Activated naive CD8-positive, alpha-beta T cell treated with anti-CD3 and anti-CD28 coated beads, Interleukin-2, amount 50 U/mL, for 16 hours (primary cell): ENCODE measurements at places on chromosomes 6 and 20.

- no peak for DNase-seq
These were observed 2.0 kb downstream of the SCRT2 start for GRCh38 chr20:673603-674001.

DNA sequence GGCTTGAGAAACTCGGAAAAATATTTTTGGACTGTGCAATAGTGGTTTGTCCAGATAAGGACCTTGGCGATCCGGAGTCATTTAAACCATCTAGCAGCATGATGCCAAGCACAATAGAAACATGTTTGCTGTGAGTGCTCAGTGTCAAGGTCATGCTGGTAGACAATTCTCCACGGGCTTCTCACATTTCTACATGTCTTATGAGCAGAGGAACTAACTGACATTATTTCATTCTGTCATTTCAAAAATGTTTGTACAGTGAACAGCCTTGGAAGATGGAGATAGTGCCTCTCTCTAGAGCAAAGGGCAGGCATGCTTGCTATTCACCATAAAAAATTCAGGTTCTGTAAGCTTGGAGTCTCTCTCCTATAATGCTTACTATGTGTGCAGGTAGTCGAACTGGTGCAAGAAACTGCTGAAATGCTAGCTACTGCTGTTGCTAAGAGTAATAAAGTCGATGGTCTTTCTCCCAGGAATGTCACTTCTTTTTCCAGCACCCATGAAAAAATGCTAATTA lies 25.4 kb upstream of the CCN2 start:
- DNase-seq, result no peak

DNA sequence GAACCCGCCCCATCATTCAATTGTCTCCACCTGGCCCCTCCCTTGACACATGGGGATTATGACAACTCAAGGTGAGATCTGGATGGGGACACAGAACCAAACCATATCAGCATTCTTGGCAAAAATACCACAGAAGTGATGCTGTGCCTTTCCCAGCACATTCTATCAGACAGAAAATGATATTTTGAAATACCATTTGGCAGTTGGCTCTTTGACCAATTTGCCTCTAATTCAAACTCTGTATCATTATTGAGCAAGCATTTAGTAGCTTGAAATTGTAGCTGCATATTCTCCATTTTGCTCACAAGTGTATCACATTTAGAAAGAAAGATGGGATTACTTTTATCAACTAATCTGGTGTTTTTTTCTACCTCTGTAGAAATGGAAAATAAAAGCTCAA lies 64.0 kb downstream of the PLCB1 start:
- DNase-seq, result no peak

GRCh38 chr6:75932067-75932466 lies 140.4 kb downstream of the IMPG1 start:
- DNase-seq, result no peak

GRCh38 chr20:32518593-32519380 lies 66.3 kb downstream of the NOL4L start:
- no peak for DNase-seq

DNA sequence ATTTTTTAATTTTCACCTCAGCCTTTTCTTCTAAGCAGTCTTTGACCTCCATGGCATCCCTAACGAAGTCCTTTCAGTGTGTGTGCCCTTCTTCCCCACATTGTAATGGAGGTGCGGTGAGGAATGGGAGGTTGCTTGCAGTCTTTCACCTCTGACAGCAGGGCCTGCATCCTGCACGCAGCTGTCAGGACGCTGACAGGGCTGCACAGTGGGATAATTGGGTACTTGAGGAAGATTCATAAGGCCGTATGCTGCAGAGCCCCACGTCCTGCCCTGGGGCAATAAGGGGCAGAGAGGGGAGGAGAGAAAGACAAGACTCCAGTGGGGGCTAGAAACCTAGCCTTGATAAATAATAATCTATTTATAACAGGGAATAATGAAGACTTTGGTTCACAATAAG lies 184.7 kb downstream of the SAMD5 start:
- no peak for DNase-seq

- DNase-seq, result no peak
These were observed 20.0 kb downstream of the RNF144B start for GRCh38 chr6:18406955-18407749.

- DNase-seq, result no peak
These were observed 152.6 kb upstream of the SMLR1 start for GRCh38 chr6:130674604-130675003.

GRCh38 chr6:149094934-149095351 lies 222.6 kb upstream of the TAB2 start:
- no peak for DNase-seq

- no peak for DNase-seq
These were observed 93.6 kb downstream of the STXBP5 start for GRCh38 chr6:147297663-147298316.

DNA sequence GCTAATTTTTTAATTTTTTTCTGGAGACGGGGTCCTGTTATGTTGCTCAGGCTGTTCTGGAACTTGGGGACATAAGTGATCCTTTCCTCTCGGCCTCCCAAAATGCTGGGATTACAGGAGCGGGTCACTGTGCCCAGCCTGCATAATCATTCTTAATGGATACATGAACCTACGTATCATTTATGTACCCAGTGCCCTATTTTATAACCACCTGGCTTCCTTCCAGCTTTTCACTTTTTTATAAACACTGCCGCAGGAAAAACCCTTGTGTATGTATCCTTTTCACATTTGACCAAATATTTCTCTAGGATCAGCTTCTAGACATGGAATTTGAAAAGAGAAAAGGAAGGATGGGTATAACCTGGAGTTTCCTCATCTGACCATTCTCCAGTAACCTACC lies 85.6 kb upstream of the RIN2 start:
- DNase-seq, result no peak

- DNase-seq, result no peak
These were observed 2.4 kb upstream of the MAN1A1 start for GRCh38 chr6:119352001-119352400.

DNA sequence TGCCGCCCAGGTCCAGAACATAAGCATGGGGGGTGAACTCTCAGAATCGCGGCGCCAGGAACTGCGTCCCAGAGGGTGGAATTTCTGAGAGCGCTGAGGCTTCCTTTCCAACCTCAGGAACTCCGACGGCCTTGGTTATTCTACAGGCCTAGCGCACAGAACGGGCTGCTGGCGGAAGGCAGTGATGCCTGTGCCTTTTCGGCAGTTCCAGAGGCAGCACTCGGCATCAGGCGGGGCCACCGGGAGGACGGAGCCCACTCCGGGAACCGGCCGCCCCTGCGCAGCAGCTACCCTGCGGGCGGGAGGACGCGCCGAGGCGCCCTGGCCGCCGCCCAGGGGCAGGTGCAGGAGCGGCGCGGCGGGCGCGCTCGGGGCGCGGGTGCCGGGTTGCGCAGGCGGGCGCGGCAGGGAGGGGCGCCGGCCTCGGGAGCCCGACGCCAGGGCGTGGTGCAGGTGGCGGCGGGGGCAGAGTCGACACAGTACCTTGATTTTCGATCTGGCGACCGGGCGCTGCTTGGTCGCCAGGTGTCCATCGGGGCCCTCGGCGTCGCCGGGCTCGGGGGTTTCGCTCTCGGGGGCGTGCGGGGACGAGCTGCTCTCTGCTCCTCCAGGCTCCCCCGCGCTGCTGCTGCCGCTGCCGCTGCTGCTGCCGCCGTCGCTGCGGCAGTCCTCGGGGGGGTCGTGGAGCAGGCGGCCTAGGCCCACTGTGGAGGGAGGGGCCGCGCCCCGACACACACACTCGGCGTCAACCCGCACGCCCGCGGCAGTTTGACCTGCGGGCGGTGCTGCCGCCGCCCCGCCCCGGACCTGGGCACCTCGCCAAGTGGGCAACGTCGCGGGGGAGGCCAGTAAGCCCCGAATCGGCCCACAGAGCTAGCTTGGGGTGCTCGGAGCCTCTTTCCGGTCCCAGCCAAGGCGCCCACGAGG lies 1.3 kb downstream of the OVOL2 start:
- DNase-seq, result no peak

- no peak for DNase-seq
These were observed 29.4 kb upstream of the CLIC5 start for GRCh38 chr6:46044881-46045617.

- no peak for DNase-seq
These were observed 8.7 kb upstream of the HLA-E start for GRCh38 chr6:30480536-30481156.

DNA sequence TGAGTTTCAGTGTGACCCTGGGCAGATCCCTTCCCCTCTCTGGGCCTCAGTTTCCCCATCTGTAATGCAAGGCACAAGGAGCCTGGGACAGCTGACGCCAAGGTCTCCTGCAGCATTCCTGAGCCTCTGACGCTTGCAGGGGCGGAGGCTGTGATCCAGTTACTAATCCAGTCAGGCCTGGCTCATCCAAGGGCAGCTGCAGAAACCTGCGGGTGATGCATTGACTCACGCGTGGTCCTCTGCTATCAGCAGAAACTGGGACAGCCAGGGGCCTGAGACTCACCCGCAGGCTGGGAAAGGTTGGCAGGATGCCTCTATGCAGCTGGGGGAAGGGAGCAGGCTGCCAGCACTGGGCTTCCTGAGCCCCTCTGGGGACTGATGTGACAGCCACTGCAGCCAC lies 65.0 kb upstream of the SIRPA start:
- DNase-seq, result no peak

- no peak for DNase-seq
These were observed 88.1 kb downstream of the ERMARD start for GRCh38 chr6:169839493-169839892.

- no peak for DNase-seq
These were observed 8.6 kb downstream of the ADTRP start for GRCh38 chr6:11769811-11770545.

DNA sequence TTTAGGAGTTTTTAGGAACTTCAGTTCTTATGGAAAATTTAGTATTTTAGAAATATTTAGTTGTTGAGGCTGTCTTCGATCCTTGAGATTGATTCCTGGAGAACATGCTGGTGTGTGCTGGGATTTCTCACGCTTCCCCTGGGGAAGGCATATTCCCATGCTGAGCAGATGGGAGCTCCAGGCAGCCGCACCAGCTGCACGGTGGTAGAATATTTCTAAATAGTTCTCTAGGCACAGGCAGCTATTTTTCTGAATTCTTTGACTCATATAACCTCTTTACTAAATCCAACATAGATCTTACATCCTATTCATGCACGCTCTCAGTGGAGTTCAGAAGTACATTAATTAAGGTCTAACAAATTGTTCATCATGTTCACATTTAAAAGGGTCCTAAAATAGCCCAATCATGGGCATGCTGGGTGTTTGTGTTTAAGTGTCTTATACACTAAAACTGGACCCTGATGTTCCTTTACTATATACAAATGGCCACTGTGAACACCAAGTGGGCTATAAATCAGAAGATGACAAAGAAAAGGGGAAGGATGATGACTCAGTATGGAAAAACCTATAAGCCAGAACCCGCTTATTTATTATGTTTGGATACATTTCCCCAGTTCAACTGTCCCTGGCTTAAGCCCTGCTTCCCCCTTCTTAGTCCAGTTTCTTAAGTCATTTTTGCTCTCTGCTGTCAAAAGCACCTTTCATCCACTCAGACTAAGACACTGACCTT lies 138.5 kb downstream of the UST start:
- no peak for DNase-seq

DNA sequence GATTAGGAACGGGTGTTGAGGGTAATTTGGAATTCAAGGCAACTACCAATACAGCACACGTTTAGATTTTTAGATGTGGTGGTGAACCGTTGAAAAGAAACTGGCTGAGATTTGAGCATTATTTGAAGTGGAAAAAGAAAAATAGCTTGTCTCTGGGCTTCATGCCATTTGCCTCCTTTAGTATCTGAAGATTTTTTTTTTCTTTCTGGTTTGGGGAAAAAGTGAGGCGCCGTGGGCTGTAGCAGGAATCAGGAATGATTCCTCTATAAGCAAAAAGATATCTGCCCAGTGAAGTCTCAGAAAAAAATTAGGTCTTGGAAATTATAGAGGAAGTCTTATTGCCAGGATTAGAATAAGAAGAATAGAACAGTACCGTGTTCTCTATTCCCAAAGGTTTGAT lies 88.5 kb downstream of the RPS12 start:
- DNase-seq, result no peak
